ENCODE measurements at places on chromosomes 3 and 15.

- peaks cover 29% of the 10 kb centered on the region for H3K36me3 ChIP-seq
- no peaks in the 10 kb centered on the region for H3K4me1 ChIP-seq
- DNase-seq = no peak
- H3K27me3 ChIP-seq = no peaks in the 10 kb centered on the region
Measured at GRCh38 chr3:97901313-97902248, 70.7 kb downstream of the RIOX2 start.

DNA sequence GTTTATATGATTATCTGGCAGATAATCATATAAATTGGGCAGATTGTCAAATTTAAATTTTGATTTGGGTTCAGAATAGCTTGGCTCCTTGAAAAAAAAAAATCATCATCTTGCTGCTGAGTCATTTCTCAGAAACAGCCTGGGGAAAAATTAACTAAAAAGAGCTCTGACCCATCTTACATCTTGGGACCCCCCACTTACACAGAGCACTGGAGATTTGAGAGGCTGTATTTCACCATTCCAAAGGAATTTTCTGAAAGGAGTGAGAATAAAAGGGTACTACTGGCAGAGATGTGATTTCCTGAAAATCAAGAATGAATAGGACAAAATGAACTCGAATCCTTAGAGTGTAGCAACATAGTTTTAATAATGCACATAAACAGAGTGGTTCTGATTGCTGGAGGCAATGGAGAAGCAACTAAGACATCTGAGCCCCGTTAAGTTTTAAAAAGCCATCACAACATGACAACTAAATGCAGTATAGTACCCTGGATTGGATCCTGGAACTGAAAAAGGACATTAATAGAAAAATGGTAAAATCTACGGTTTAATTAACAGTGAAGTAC, 97.5 kb downstream of the RFTN1 start:
- no peak overlapping the region for H3K4me3 ChIP-seq
- no peaks in the 10 kb centered on the region for H3K27me3 ChIP-seq
- DNase-seq = no peak
- H3K4me1 ChIP-seq = no peaks in the 10 kb centered on the region
- H3K36me3 ChIP-seq = no peaks in the 10 kb centered on the region

- no peaks in the 10 kb centered on the region for H3K27me3 ChIP-seq
- H3K4me1 ChIP-seq = no peaks in the 10 kb centered on the region
- DNase-seq = peak; percentile 14
- H3K36me3 ChIP-seq = no peaks in the 10 kb centered on the region
Measured at GRCh38 chr15:59532770-59533379, 78.7 kb upstream of the GCNT3 start.

DNA sequence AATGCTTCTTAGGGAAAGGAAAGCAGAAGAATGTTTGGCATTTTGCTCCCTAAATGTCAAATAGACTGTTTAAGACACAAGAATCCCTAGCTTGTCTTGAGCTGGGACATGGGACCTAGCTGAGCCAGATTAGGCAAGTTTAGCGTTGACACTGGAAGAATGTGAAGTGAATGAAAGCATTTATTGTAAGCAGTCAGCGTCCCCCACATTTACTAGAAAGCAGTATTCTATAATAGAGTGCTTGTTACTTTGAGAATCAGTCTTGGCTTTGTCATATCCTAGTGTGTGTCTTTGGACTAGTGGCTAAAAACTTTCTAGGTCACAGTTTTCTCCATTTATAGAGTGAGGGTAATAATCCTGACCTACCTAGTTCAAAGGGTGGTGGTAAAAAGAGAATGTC, 161.6 kb downstream of the ADAMTSL3 start:
- H3K4me3 ChIP-seq = no peak overlapping the region
- H3K27ac ChIP-seq = no peak overlapping the region
- H3K36me3 ChIP-seq = peaks cover 7% of the 10 kb centered on the region

- DNase-seq = peak; percentile 69
- H3K4me3 ChIP-seq = no peak overlapping the region
- H3K36me3 ChIP-seq = no peaks in the 10 kb centered on the region
- H3K4me1 ChIP-seq = peaks cover 80% of the 10 kb centered on the region
- no peaks in the 10 kb centered on the region for H3K27me3 ChIP-seq
- H3K27ac ChIP-seq = peak overlapping the region; percentile 19
Measured at GRCh38 chr3:64109438-64109837, 86.1 kb upstream of the PSMD6 start.

DNA sequence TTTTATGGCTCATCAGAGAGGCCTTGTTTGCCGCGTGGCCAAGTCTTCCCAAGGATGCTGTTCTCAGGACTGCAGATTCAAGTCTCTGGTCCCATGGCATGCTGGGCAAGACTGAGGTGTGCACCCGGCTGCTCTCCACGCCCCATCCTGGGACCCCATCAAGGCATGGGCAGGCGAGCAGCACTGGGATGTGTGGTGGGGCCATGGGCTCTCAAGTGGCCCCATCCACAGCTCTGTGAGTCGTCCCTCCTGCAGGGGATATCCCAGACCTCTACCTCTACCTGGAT, 13.1 kb upstream of the GP9 start:
- no peaks in the 10 kb centered on the region for H3K36me3 ChIP-seq
- peak; percentile 56 for DNase-seq
- H3K4me3 ChIP-seq = no peak overlapping the region
- peaks cover 22% of the 10 kb centered on the region for H3K27me3 ChIP-seq
- no peak overlapping the region for H3K27ac ChIP-seq
- H3K4me1 ChIP-seq = no peaks in the 10 kb centered on the region

GRCh38 chr3:3068358-3068881, 41.8 kb downstream of the IL5RA start:
- no peaks in the 10 kb centered on the region for H3K27me3 ChIP-seq
- no peak overlapping the region for H3K27ac ChIP-seq
- H3K36me3 ChIP-seq = no peaks in the 10 kb centered on the region
- no peak for DNase-seq

- H3K36me3 ChIP-seq = no peaks in the 10 kb centered on the region
- H3K27me3 ChIP-seq = no peaks in the 10 kb centered on the region
- H3K4me3 ChIP-seq = peak overlapping the region; percentile 1
- H3K4me1 ChIP-seq = peaks cover 43% of the 10 kb centered on the region
Measured at GRCh38 chr15:62883938-62884479, 158.5 kb upstream of the TPM1 start.

DNA sequence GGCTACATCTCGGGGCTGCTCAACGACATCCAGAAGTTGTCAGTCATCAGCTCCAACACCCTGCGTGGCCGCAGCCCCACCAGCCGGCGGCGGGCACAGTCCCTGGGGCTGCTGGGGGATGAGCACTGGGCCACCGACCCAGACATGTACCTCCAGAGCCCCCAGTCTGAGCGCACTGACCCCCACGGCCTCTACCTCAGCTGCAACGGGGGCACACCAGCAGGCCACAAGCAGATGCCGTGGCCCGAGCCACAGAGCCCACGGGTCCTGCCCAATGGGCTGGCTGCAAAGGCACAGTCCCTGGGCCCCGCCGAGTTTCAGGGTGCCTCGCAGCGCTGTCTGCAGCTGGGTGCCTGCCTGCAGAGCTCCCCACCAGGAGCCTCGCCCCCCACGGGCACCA, 17.0 kb downstream of the ANKRD63 start:
- no peak for DNase-seq
- H3K4me1 ChIP-seq = peaks cover 38% of the 10 kb centered on the region
- H3K4me3 ChIP-seq = no peak overlapping the region
- no peaks in the 10 kb centered on the region for H3K27me3 ChIP-seq
- H3K36me3 ChIP-seq = no peaks in the 10 kb centered on the region

DNA sequence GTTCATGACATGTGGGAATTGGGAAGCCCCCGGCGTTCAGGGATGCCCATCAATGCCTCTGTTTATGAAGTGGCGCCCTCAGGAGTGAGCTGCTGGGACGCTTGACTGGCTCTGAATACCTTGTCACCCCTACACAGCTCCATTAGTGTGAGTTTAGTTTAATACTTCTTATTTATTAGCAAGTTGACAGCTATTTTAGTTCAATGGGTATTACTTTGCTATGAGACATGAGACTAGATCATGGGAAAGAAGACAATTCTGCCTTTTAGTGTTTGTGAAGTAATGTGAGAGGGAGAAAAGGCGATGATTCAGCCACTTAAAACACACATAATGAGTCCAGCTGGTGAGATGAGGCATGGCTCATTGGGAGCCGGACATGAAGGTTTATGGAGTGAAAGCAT, 678.5 kb downstream of the NR2F2 start:
- no peaks in the 10 kb centered on the region for H3K27me3 ChIP-seq
- no peaks in the 10 kb centered on the region for H3K4me1 ChIP-seq
- H3K4me3 ChIP-seq = no peak overlapping the region

DNA sequence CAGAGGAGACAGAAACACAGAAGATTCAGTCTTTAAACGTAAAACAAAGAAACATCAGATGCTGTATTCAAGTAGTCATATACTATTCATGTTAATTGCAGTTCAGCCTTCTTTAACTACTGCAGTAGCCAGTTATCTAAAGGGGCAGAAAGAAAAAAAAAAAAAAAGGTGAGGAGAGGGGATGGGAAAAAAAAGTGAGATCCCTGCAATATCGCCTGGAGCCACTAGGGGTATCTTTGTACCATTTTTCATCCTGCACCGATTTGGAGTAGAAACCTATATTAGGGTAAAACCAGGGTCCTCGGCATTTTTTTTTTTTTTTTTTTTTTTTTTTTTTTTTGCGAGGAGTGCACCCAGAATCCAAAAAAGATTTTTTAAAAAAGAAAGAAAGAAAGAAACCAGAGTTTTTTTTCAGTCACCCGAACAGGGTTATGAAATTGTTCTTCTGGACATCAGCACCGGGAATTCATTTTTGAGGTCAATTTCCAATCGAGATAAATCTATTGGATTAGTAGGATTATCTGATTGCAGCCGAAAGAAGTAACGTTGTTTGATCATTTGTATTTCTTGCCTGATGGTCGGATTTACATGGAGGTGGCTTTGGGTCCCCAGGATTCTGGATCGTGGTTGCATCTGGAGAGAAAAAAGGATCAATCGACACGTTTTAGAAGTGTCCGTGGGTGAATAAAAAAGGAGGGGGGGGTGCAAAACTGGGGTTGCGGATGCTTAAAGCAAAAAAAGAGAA, 186.7 kb downstream of the NLGN1 start:
- DNase-seq = no peak
- H3K4me1 ChIP-seq = no peaks in the 10 kb centered on the region
- H3K4me3 ChIP-seq = peak overlapping the region; percentile 60

DNA sequence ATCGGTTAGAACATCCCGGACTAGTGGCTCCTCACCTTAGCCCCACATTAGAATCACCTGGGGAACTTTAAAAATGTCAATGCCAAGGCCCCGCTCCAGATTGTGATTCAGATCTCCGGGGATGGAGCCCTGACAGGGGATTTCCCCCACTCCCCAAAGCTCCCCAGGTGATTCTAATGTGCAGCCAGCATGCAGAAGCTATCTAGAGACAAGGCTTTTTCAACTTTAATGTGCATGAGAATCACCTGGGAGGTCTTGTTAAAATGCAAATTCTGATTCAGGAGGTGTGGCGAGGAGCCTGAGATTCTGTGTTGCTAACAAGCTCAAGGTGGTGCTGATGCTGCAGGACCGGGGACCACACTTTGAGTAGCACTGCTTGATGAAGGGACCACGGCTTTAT, 156.7 kb downstream of the RAB11A start:
- no peak overlapping the region for H3K27ac ChIP-seq
- DNase-seq = no peak
- no peaks in the 10 kb centered on the region for H3K36me3 ChIP-seq
- H3K4me3 ChIP-seq = no peak overlapping the region
- H3K4me1 ChIP-seq = peaks cover 15% of the 10 kb centered on the region

- H3K36me3 ChIP-seq = no peaks in the 10 kb centered on the region
- DNase-seq = no peak
- H3K4me3 ChIP-seq = no peak overlapping the region
- H3K27ac ChIP-seq = peak overlapping the region; percentile 45
- no peaks in the 10 kb centered on the region for H3K27me3 ChIP-seq
- H3K4me1 ChIP-seq = peaks cover 41% of the 10 kb centered on the region
Measured at GRCh38 chr3:150248116-150248887, 159.8 kb upstream of the TSC22D2 start.

- H3K4me3 ChIP-seq = no peak overlapping the region
- DNase-seq = no peak
- no peaks in the 10 kb centered on the region for H3K36me3 ChIP-seq
- peaks cover 10% of the 10 kb centered on the region for H3K4me1 ChIP-seq
- H3K27me3 ChIP-seq = no peaks in the 10 kb centered on the region
Measured at GRCh38 chr3:148070041-148070440, 627.7 kb upstream of the AGTR1 start.
